ENCODE measurements at places on chromosomes 5 and 9.

- no peak for DNase-seq
These were observed 50.8 kb downstream of the ALDH7A1 start for GRCh38 chr5:126544087-126544740.

GRCh38 chr5:14184082-14184481 is 40.9 kb downstream of the TRIO start:
- DNase-seq = no peak

DNA sequence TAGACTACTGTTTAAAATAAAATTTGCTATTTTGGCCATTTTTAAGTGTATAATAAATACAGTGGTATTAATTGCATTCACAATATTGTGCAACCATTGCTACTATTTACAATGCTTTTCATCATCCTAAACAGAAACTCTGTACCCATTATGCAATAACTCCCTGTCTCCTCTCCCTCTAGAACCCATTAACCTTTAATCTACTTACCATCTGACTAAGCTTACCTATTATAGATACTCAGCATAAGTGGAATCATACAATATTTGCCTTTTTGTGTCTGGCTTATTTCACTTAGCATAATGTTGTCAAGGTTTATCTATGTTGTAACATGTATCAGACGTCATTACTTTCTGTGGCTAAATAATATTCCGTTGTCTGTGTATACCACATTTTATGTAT is 25.9 kb downstream of the CD14 start:
- DNase-seq = no peak

DNA sequence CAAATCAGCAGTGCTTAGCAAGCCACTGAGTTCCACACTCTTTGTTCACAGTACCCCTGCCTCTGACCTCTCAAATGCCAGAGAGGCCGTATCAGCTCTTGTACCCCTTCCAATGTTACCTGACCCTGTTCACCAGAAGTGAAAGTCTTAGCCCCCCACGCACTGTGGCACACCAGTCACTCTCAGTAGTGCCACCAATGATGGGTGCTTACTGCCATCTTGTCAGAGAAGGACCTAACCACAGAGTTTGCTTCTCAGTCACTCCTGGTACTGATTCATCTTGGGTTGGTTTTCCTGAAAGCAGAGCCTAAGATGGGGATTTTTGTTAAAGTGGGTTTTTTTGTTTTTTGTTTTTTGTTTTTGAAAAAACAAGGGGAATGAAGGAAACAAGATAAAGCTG is 28.8 kb upstream of the PANK3 start:
- no peak for DNase-seq

DNA sequence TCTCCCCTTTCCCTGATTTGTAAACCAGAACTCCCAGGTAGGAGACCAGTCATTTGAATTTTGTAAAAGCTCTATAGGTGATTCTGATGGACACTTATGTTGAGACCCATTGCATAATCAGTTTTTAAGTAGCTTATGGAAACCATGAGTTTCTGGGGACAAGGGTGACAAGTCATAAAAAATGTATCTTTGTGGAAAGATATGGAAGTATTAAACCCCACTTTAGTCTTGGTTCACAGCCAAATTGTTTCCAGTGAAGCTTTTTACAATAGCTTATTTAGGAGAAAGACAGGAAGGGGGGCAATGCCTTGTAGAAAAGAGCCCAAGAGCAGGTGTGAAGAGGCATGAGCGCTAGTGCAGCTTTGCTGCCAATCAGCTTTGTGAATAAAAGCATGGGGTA is 453 bp upstream of the CCL28 start:
- DNase-seq = peak; percentile 43

- DNase-seq = no peak
These were observed 21.7 kb downstream of the TRAF1 start for GRCh38 chr9:120904978-120905301.

DNA sequence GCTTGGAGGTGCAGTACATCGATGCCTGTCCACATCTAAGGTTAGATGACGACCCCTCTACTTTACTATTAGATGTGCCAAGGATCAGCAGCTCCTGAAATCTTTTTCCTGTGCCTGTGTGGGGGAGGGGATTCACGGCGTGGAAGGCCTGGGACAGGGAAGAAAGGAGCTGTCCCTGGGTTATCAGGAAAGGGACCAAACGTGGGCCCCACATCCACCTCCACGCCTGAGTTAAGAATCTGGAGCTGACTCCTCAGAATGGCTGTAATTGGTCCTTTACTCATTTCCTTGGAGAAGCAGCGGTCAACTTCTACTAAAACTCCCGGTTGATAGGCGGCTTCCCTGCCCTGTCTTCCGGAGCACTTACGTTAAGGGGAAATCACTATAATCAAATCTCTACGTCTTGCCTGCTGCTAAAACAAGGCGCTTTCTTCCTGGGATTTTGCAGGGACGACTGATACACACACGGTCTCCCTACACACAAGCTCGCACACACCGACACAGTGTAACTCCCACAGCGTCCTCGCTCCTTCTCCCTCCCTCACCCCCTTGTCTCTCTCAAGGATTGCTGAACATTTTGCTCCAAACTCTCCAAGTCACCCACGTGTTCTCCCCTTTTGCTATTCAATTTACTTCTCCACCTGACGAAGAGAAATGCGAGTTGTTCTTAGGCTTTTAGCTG is 1.4 kb downstream of the PDE4D start:
- no peak for DNase-seq

DNA sequence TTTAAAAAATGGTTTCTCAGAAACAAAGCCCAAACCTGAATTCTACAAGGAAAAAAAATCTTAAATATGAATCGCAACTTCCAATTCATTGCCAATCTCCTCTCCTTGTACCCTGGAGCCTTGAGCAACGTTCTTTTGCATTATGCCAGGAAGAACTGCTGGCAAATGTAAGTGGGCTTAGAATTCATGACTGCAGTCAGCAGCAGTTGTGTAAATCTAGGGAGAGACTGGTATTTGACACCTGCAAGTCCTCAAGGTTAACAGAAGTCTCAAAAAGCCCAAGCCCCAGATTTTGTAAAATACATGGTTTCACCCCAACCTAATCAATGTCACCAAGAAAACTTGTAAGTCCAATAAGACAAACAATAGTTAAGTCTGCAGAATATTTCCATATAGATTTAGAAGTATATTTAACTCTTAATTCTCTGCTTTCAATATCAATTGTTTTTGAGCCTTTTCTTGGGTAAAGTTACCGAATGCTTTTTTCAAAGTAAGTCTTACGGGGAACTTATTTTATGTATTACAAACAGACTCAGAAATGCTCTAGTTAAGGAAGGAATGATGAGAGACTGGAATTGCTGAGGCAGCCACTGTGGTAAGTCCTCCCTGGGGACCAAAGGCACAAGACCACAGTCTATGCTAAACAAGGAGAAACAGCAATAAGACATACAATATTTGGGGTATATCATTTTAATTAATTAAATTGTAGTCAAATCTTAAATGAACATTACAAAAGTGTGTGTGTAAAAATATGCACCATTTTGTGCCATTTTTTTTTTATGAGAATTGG is 31.3 kb downstream of the ELL2 start:
- no peak for DNase-seq

DNA sequence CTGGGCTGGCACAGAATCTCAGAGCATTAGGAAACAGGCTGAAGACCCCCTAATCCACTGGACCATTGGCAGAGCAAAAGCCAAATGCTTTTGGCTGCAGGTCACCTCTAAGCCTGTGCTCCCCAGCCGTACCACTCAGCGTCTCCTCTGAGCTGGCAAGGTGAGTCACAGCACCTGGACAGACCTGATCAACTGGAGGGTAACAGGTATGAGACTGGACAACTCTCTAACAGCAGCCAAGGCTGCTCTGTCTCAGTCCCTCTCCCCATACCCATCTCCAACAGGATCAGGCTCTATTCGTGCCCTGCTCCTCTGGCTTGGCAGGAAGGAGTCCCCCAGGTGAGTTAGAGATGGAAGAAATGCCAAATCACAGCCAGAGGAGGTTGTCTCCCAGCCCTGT is 4.7 kb downstream of the GOLGA2 start:
- no peak for DNase-seq

DNA sequence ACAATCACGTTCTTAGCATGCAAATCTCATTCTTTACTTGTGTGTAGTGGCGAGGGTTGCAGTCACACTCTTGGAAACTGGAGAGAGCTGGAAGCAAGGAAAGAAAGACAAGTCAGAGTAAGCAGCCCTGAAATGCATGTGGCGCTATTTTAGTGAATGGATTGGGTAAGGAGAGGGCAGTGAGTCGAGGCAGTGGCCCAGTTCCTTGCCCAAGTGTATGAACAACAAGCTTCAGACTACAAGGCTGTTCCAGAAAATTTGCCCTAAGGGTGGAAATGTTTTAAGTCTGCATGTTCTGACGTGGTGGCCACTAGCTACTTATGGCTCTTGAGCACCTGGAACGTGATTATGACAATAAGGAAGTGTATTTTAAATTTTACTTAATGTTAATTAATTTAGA is 59.4 kb upstream of the PTPN3 start:
- DNase-seq = no peak

DNA sequence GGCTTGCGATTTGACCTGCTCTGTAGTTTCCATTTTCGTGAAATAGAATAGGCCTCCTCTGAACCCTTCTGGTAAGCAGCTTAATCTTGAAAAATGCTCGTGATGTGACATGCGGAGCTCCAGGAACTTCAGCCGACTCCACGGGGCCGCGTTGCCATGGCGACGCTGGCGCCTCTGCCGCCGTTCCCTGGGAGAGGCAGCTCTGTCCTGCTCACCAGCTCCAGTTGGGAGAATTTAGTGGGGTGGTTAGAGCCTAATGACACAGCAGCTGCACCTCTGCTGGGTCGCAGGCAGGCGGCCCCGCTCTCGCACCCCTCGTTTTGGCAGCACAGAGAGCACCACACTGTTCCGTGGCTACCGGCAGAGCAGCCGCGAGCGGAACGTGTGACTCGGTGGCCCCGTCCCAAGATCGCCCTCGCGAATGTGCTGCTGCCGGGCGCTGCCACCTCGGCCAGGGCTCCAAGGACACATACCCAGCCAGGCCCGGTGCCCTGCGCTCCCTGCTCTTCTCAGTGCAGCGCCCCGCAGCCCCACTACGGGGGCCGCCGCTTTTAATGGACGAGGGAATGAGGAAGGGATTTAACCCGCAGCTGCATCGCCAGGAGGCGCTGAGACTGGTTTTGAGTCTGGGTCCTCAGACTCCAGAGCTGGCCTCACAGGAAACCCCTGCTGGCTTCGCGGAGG is 131.2 kb upstream of the LMX1B start:
- DNase-seq = no peak

- DNase-seq = no peak
These were observed 45.3 kb downstream of the SLC36A1 start for GRCh38 chr5:151492729-151493128.

- DNase-seq = no peak
These were observed 69.7 kb downstream of the ARHGAP26 start for GRCh38 chr5:142839711-142840346.

- DNase-seq = no peak
These were observed 102.8 kb downstream of the ARL15 start for GRCh38 chr5:54207566-54207965.
